ENCODE measurements at places on chromosomes 12 and 14.

DNA sequence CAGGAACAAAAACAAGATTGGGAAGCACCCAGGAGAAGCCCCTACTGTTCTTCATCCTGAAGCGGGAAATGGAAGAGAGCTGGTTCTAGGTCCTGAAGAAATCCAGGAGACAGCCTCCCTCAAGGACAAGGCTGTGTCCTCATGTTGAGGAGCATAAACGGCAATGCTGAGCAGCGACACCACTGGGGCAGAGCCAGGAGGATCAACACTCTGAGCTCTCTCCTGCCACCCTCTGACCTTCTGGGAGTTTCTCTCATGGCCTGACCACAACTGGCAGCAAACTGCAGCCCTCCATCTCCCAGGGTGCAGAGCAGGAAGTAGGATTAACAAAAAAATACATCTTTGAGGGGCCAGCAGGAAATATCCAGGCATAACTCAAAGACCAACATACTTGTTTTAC is 1292.2 kb upstream of the TMEM132C start:
- no peak for DNase-seq

DNA sequence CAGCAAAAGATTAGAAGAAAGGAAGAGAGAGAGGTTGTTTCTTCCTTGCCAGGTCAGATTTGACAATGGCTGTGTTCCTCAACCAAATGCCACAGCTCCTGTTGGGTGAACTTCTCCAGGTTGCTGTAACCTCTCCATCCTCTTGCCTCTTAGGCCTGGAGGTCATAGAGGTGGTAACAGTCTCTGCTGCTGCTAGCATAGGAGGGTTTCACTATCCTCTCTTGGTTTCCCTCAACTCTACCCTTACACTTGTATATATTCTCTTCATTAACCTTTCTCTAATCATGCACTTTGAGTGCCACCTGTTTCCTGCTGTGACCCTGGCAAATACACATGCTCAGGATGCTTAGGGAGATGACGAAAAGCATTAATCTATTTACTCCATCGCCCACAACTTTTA is 67.7 kb upstream of the HIF1A start:
- no peak for DNase-seq

DNA sequence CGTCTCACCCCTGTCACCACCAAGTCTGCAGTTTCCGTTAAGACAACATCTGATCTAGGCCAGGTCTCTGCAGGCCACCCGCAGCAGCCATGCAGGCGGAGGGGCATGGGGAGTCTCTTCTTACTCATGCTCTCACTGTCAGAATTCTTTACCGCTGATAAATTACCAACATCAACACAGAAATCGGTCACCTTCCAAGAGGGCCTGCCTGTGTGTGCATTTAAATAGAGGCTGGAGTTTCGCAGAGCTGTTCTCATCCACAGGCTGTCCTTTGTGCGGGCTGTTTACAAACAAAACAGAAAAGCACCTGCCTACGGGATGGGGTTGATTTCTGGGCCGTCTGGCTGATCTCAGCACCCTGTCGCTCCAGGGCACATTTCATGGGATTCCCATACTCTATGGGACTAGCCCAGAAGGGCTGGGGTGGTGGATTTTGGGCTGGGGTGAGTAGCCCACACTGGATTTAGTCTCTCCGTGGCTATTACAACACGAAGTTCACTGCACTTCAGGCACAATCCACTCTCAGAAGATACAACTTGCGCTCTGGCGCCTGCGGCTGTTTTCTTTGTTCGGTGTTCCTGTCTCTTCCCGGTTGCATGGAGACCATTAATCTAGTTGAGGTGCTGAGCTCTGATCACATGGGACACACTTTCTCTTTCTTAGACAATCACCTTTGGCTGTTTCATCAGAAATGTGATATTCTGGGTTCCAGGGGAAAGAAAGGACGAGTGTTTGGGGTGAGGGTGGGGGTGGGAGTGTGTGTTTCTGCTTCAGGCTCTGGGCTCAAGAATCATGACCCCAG is 331.1 kb downstream of the GLT1D1 start:
- DNase-seq, result no peak

DNA sequence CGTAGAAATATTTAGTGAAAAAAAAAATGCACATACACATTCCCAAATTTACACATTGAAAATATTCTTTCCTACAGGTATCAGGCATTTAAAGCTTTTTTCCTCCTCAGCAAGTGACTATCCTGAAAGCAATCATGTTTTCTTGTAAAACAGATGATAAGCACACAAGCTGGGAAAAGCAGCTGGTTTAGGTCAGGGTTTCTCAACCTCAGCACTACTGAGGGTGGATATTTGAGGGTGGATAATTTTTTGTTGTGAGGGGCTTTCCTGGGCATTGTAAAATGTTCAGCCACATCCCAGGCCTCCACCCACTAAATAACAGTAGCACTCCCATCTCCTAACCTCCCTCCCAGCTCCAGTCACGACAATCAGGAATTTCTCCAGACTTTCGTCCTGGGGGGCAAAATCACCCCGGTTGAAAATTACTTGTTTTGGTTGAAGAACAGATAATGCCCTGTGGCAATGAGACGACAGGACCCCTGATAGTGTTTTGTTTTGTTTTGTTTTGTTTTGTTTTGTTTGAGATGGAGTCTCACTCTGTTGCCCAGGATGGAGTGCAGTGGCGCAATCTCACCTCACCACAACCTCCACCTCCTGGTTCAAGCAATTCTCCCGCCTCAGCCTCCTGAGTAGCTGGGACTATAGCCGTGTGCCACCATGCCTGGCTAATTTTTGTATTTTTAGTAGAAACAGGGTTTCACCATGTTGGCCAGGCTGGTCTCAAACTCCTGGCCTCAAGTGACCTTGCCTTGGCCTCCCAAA is 15.0 kb upstream of the NT5DC3 start:
- DNase-seq, result no peak

- DNase-seq, result no peak
Observed at GRCh38 chr12:62694116-62694515, 227.5 kb downstream of the MON2 start.

GRCh38 chr12:104834607-104835006 is 123.5 kb downstream of the SLC41A2 start:
- no peak for DNase-seq

- DNase-seq, result peak; percentile 84
Observed at GRCh38 chr14:24368562-24369252, 723 bp downstream of the NFATC4 start.

DNA sequence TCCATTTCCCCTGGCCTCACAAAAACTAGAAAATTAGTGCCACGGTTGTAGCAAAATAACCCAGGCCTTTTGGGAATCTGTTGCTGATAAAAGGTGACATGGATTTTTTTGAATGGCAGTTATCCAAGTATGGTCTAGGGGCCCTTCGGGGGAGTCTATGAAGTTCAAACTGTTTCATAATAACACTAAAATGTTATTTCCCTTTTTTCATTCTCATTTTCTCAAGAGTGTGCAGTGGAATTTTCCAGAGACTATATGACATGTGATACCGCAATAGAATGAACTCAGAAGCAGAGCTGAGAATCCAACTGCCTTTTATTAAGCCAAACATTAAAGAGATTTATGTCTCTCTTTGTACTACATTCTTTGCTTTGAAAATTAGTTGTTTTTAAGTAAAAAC is 26.9 kb downstream of the GSTZ1 start:
- DNase-seq, result no peak

DNA sequence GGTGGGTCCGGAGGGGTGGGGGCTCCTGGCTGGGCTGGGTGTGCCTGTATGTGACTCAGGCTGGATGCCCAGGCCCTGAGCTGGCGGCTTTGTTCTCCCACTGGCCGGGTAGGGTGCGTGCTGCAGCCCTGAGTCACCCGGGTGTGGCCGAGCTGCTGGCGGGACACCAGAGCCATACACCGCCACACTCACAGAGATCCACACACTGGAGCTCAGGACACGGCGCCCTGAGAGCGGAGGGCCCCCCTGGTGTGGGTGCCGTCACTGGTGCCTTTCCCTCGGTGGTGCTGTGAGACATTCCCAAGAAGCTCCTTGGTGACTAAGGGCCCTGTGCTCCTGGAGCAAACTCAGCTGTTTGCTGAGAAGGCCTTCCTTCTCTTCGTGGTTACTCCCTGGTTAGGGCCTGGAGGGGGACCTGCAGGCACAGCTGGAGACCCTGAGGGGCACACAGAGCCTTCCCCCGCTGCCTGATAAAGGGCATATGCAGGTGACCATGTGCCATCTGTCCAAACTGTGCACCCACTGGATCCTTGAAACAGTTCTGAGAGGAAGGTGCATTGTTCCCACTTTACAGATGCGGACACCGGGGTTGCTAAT is 44.3 kb downstream of the KRT80 start:
- DNase-seq, result peak; percentile 98

GRCh38 chr14:70152704-70153103 is 36.0 kb downstream of the SLC8A3 start:
- no peak for DNase-seq

Data from AG08396 (cell line).